Central memory CD4-positive, alpha-beta T cell (primary cell): ENCODE measurements at places on chromosomes 4 and X.

DNA sequence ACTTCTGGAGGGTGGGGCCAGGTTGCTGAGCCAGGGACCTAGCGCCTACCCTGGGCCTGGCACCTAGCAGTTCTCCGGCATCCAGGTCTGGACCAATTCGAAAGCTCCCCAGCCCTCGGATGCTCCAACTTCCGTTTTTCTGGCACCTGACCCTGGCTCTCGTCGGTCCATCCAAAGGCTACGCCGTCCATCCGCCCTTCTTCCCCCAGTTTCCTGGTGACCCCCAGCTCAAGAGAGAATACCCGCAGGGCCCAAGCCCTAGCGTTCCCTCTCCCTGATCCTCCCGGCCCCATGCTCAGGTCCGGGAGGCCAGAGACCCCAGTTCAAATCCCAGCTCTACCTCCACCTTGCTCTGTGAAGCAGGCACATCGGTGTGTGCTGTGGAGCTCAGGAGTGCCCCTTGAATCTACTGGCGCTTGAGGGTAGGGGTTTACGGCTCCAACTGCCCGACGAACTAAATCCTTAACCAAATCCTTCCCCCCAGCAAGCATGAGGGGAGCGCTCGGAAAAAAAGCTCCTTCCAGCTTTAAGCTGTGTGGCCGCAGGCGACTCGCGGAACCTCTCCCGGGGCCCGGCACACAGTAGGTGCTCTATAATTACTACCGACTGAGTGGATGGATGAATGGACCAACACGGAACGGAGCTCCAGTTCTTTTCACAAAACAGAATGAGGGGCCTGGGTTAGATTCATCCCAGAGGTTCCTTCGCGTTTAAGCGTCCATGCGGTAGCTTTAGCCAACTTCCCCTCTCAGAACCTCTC is 1.1 kb downstream of the CRMP1 start:
- DNase-seq, result no peak

DNA sequence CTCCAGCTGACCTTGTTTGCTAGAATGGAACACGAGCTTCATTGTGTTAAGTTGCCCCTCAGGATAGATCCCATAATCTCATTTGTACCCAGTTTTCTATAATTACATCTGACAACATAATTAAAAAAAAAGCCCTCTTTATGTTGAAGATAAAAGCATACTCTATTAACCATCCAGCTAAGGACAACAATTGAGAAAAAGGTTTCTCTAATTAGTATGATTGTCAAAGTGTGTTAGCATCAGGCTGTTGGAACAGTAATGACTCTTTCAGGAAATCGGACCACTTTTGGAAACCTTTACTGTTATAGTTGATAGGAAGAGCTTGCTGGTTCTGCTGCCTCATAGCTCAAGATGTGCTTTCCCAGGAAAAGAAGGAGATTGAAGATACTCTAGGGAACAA is 172.6 kb downstream of the FHIP1A start:
- no peak for DNase-seq

DNA sequence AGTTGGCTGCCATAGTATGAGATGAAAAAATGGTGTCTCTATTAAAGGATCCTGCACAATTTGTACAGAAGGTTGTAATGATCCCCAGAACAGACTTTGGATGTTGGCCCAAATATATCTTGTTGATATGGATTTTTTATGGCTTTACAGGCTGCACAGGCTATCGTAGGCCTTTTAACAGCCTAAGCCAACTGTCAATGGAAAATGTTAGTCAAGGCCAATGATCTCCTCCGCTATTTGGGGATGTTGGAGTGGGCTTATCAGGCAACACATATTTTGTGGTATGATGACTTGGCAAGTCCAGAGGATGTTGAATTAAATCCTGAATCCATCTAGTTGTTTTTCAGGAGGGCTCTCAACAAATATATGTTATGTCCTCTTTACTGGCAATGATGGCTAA is 42.1 kb downstream of the ZCCHC13 start:
- DNase-seq, result no peak

- DNase-seq, result no peak
Measured at GRCh38 chrX:2784026-2784425, 32.2 kb downstream of the XG start.

- no peak for DNase-seq
Measured at GRCh38 chr4:96389770-96390169, 549.9 kb downstream of the PDHA2 start.

- DNase-seq, result no peak
Measured at GRCh38 chr4:47349326-47349725, 114.2 kb downstream of the COMMD8 start.

DNA sequence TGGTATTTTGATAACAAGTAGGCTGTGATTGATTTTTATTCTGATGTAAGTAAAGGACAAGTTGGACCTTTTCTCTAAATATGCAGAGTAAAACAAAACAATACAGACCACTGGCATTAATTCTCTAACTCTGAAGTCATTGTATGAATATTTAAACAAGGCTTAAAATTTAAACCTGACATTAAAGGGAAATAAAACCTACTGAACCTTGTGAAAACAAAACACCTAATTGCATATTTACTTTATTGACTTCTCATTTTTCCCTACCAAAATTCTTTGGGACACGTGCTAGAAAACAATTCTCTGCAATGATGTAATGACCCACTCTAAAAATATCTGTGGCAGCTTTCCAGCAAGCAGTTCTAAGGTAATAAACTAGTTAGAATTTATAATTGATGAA is 369.7 kb upstream of the TRAM1L1 start:
- no peak for DNase-seq

DNA sequence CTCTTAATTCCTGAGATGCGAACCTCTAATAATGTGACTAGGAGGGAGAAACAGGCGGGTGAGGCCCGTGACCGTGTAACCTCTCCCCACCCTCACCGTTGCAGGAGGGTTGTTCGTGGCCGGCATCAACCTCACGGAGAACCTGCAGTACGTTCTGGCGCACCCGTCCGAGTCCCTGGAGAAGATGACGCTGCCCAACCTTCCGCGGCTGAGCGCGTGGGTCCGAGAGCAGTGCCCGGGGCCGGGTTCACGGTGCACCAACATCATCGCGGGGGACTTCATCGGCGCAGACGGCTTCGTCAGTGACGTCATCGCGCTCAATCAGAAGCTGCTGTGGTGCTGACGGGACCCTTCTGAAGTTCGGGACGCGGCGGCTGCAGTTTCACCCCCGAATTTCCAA is 17.8 kb downstream of the PLCXD1 start:
- no peak for DNase-seq

- DNase-seq, result no peak
Measured at GRCh38 chrX:53729751-53730150, 43.2 kb upstream of the HUWE1 start.

- DNase-seq, result no peak
Measured at GRCh38 chrX:41946989-41947612, 23.7 kb upstream of the CASK start.

DNA sequence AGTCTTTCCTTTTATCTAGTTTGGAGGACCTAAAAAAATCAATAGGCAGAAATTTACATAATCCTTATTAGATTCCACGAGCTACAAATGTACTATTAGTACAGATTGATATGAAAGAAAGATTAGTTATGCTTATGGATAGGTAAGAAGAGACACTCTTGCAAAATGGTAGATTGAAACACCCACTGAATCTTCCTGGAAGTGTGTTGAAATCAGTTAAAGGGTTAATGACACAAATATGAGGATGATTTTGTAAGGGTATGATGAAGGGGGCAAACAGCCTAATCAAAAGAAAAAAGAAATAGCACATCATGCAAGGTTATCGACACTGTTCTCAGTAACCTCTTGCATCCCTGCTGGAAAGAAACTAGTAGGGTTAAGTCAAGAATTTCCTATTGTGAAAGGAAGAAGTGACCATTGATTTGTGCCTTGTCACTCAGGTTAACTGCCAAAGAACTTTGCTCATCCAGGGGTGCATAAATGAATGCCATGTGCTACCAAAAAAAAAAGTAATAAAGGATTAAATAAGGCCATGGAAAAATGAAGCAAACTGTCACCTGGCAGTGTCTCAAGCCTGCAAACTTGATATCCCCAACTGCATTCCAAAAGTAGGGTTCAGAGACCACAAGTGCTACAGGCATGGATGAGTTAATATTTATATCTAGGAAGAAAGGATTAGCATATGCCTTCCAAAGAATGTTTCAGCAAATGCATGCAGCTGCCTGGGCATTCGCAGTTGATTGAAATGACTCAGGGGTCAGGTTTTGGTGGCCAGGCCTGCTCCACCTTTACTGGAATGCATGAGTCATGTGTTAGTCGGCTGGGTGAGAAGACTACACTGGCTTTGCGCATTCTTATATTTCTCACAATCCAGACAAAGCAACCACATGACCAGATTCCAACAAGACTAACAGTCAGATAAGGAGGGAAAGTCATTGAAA is 78.3 kb upstream of the ATXN3L start:
- no peak for DNase-seq

GRCh38 chrX:115345615-115346014 is 56.1 kb downstream of the LUZP4 start:
- no peak for DNase-seq

DNA sequence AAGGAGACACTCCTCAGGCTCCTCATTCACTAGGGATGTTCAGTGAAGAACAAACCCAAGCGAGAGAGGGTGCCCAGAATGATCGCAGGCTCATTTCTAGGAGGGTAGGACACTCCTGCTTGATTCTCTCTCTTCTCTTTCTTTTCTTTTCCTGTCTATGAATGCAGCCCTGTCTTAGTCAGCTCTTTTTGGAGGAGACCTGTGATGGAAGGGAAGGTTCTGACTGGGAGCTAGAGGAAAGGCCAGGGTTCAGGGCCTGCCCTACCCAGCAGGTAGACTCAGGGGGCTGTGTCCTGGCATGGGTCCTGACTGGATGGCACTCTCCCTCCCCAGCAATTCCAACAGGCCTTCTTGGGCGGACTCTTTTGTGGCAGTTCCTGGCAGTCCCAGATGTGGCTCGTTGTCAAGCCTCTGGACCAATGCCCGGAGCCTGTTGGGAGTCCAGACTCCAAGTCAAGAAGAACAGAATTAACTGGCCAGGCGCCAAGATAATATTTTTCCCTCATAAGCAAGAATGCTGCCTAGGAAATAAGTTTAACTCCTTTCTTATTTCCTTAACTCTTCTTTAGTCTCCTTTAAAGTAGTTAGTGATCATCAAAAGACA is 139.4 kb upstream of the SCML1 start:
- DNase-seq, result no peak

- DNase-seq, result no peak
Measured at GRCh38 chr4:171025776-171026175, 787.4 kb upstream of the GALNTL6 start.

- DNase-seq, result no peak
Measured at GRCh38 chr4:6598641-6599040, 23.7 kb downstream of the MAN2B2 start.

GRCh38 chr4:3229964-3230363 is 19.0 kb upstream of the MSANTD1 start:
- DNase-seq, result no peak

GRCh38 chrX:39922926-39923325 is 174.8 kb downstream of the BCOR start:
- DNase-seq, result no peak

GRCh38 chr4:70838204-70838603 is 1.5 kb downstream of the GRSF1 start:
- no peak for DNase-seq

DNA sequence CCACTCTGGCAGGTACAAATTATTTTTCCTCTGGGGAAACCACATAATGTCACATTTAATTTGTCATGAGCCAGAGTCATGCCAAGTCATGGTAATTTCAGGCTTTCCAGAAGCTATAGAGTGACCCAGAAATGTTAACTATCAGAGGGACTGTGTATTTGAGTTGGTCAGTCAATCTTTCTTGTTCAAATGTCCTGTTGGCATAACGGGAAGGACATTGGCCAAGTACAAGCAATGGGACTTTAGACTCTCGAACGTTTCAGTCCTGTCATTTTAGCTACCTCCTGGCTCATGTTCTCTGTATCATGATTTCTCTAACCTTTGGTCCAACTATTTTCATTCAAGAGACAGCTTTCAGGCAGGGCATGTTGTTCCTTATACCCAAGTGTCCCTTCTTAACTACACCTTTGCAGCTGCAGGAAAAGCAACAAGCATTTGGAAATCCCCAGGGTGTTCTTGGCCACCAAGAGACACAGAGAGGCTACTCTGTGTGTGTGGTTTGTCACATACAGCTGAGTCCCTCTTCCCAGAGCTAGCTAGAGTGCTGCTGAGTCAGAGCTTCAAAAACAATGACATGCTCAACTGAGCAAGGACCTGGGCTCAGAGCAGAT is 142.6 kb downstream of the EGF start:
- DNase-seq, result no peak

DNA sequence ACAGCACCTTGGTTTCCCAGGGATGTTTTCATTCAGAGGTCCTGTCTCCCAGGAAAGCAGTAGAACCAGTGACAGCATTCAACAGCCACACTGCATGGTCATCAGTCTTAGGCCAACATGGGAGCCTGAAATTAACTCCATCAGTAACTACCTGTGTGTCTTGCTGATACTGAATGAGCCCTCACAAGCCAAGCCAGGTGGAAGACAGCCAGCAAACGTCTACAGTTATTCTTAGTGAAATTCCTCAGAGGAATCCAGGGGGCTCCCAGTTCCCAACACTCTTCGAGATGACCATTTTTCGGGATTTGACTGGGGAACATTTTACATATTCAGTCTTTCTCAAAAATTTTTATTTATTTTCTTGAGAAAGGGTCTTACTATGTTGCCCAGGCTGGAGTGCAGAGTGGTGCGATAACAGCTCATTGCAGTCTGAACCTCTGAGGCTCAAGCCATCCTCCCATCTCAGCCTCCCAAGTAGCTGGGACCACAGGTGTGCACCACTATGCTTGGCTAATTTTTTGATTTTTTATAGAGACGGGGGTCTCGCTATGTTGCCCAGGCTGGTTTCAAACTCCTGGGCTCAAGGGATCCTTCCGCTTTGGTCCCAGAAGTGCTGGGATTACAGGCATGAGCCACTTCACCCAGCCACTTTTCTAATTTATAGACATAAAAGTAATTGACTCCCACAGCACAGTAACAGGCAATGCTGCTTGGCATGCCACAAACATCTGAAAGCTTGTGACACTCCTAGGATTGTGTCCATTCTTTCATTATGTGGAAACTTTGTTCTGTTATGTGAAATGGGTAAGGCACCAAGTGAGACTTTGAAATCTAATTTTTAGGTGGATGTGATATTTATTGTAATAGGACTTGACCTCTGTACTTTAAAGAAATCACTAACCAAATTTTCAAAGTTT is 116.9 kb downstream of the SOWAHB start:
- no peak for DNase-seq

DNA sequence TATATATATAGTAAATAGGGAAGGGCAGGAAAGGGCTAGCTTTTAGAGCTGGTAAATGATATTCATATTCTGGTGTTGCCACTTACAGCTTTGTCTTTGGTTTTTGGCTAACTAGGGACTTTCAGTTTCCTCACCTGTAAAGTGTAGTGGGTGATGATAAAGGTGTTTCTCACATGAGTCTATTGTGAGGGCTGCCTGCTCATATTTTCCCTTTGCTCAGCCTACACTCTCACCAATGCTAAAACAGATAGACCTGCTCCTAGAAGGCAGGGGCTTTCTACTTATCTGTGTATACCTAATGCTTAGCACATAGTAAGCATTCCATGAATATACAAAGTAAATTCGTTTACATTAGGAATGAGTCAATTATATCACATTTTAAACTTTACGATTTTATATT is 137.2 kb upstream of the HS3ST1 start:
- DNase-seq, result no peak

GRCh38 chr4:8252301-8253173 is 17.0 kb upstream of the HTRA3 start:
- no peak for DNase-seq

- DNase-seq, result no peak
Measured at GRCh38 chr4:177225605-177226004, 84.1 kb upstream of the NEIL3 start.

GRCh38 chr4:79798047-79798446 is 275.0 kb downstream of the ANTXR2 start:
- DNase-seq, result no peak
